Jurkat, Clone E6-1 (cell line): ENCODE measurements at places on chromosomes 2 and 18.

DNA sequence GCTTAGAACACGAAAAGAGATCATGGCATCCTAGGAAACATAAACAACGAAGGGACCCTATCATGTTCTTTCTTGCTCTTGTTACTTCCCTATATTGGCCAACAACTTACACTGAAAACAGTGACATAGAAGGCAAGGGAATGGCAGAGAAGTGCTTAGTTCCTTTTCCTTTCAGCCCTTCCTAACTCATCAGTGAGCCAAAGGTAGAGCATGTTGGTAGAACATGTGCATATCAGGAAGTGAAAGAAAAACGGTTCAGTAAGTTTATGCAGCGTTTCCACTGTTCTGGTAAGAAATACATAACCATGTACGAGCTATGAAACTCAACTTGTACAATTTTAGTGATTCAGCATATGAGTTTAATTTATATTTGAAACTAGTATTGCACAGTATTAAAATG is 21.7 kb downstream of the AKAIN1 start:
- DNase-seq, result no peak

GRCh38 chr2:26880910-26881435 is 33.0 kb downstream of the DPYSL5 start:
- DNase-seq, result no peak

DNA sequence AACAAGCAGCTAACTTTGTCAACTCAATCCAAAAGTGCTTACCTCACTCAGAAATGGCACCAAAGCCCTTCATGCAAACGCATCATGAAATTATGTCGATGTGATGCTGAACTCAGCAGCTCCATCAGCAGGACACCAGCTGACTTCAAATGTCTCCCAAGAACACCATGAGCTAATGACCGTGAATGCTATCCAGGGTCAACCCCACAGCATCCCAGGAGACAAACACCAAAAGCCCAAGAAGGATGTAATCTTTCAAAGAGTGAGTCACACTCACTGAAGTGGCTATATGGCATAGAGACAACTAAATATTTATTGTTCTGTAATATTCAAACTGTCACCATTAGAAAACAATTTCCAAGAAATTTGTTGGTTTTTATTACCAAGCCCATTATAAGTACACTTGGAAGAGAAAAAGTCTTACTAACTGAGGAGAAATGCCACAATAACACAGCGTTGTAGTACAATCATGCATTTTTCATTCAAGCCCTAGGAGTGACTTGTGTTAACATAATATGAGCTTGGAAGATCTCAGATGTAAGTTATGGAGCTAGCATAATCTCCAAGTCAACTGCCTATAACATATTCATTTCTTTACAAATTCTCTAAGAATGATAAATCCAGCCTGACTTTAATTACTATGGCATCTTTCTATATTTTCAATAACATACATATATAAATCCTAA is 165.0 kb upstream of the CCDC68 start:
- no peak for DNase-seq

- DNase-seq, result no peak
These were observed 57.3 kb upstream of the KLF7 start for GRCh38 chr2:207223051-207223450.

DNA sequence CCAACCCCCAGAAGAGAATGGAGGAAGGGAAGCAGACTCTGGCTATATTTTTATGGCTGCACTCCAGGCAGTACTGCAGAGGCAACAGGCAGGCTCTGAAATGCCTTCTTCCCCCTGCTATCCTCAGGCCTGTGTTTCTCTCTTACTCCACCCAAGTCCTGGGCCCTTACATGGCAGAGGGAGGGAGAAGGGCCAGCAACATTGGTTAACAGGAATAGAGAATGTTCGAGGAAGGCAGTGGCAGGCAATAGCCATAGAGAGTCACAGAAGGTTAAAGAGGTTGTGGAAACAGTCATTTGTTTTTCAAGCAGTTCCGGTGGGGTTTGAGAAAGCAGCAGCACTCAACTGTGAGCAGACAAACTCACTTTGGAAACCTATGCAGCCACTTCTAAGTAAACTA is 15.1 kb upstream of the DARS1 start:
- DNase-seq, result no peak

DNA sequence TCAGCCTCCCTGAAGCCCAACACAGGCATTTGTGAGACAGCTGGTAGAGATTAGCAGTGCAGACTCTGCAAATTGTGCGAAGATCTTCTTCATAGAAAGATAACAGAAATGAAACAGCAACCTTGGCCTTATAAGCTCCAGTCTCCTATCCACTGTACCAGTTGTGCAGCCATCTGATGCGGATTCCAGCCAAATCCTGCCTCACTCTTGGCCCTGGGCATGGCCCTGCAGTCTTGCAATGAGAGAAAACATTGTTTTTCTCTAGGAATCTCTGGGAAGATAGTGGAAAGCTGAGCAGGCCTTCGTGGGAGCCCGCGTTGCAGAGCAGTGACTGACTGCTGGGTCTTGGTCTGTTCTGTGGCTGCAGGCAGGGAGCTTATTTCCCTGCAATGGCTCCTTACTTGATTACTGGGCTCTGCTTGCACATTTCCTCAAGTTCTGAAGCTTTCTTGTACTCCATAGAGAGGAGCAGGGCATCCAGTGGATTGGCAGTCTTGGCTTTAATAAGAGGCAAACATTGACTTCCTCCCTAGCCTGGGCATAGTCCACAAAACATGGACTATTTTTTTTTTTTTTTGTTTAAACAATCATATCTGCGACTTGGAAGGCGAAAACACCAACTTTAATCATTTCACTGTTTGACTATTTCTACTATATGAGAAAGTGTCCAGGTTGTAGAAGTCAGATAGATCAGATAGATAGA is 193.0 kb downstream of the ACTR3 start:
- no peak for DNase-seq

- DNase-seq, result no peak
These were observed 74.1 kb downstream of the KLHL29 start for GRCh38 chr2:23459032-23459431.

- no peak for DNase-seq
These were observed 62.0 kb downstream of the MBD2 start for GRCh38 chr18:54162431-54162830.

- no peak for DNase-seq
These were observed 7.7 kb downstream of the HK2 start for GRCh38 chr2:74841641-74842040.
